Thoracic aorta (tissue), 2 donors: ENCODE measurements at places on chromosomes 13 and 19. TPM values are rescaled to one million over a fixed set of nuclear protein-coding genes. Genes with fewer than 3 reads are reported as not detected.

The NLRP7 gene
- not detected for total RNA-seq

GRCh38 chr19:17112700-17113099, 37.1 kb downstream of the MYO9B start:
- no peak overlapping the region for H3K4me3 ChIP-seq
- peak overlapping the region; percentile 71 for H3K27ac ChIP-seq
- no peak for DNase-seq
- no peaks in the 10 kb centered on the region for H3K27me3 ChIP-seq
- H3K36me3 ChIP-seq: peaks cover 8% of the 10 kb centered on the region
- H3K4me1 ChIP-seq: peaks cover 75% of the 10 kb centered on the region

The HOMER3 gene
- 100 TPM for total RNA-seq

GRCh38 chr19:18379803-18380747, 5.9 kb upstream of the GDF15 start:
- H3K27ac ChIP-seq: peak overlapping the region; percentile 75
- no peaks in the 10 kb centered on the region for H3K27me3 ChIP-seq
- DNase-seq: peak; percentile 86
- peaks cover 6% of the 10 kb centered on the region for H3K4me1 ChIP-seq
- H3K36me3 ChIP-seq: no peaks in the 10 kb centered on the region

DNA sequence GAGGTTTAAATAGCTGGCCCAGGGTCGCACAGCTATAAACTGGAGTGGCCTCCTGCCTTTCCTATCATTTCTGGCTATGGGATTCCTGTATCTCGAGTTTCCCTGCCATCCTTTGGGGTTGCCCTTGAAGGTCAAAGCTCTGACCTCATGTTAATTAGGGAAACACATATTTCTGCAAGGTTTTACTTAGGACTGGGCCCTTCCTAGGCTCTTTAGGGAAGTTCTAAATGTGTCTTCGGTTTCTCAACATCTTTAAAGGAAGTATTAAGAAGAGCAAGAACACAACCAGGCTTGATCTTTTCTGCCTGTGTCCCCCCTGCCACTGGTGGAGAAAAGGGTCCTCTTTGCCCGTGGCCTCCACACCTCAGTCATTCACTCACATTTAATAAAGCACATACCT, 10.8 kb downstream of the LCP1 start:
- no peaks in the 10 kb centered on the region for H3K27me3 ChIP-seq
- no peak overlapping the region for H3K27ac ChIP-seq
- no peak for DNase-seq
- H3K4me3 ChIP-seq: no peak overlapping the region
- no peaks in the 10 kb centered on the region for H3K4me1 ChIP-seq
- H3K36me3 ChIP-seq: no peaks in the 10 kb centered on the region

DNA sequence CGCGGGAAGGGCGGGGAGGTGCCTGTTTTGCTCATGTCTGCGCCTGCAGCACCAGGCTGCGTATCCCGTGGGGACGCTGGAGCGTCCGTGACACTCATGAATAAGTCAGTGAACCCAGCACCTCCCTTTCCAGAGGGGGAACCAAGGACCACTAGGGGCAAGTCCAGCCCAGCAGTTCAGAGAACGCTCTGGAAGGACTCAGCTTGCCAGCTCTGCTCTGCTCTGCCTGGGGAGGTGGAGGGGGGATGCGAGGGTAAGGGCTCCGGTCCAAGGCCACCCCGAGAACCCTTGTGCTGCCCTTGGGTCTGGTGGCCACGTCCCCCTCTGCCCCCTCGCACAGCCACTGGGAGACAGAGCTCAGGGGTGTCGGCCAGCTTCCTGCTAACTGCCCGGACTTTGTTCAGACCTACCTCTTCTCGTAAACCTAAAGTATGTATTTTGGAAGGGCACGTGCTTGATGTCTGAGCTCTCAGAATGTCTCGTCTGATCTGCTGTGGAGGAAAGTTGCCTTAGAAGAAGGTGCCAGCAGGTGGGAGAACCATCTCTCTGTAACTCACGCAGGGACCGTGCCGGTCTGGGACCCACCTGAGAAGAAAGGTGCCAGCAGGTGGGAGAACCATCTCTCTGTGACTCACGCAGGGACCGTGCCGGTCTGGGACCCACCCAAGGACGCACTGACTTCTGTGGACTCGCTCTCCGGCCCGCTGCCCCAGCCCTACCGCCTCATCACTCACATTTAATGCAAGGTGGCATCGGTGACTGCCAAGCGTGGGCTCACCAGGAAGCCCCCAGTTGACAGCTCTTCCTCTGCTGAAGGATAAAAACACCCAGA, 34.1 kb downstream of the TMEM255B start:
- no peak overlapping the region for H3K27ac ChIP-seq
- DNase-seq: no peak
- no peak overlapping the region for H3K4me3 ChIP-seq
- H3K4me1 ChIP-seq: no peaks in the 10 kb centered on the region

DNA sequence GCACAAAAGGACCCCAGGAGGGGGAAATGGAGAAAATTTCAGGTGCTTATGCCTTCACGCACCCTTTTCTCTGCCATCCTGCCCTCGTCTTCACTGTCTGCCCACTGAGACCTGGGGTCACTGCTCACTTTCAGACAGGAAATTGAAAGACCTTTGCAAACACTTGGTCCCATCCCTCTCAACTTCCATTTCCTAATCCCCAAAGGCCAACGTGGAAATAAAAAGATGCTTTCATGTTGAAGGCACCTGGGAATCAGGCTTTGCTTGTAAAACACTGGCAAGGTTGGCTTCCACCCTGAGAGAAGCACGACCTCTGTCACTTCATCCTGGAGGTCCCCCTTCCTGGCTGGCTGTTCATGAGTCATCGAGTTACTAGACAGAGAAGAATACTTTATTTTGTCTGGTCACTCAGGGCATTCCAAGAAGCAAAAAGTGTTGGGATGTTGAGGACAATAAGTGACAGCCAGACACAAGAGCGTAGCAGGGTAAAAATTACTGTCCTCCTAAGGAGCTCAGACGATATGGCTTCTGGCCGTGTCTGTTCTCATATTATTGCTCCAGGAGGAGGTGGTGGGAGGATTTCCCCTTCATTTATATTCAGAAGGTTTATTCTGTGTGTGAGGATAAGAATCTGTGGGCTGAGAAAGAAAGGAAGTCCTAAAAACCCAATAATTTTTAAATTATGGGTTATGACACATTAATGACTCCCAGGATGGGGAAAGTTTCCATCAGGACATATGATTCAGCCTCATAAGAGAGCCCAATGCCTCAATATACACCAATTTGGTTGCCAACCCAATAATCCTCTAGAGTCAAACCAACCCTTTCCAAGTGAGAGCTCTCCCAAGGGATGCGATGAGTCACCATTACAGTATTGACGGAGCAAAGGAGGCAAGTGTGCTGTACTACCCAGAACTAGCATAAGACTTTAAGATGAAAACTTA, 409.0 kb downstream of the COG6 start:
- H3K4me1 ChIP-seq: peaks cover 31% of the 10 kb centered on the region
- DNase-seq: peak; percentile 44
- H3K36me3 ChIP-seq: no peaks in the 10 kb centered on the region
- H3K27me3 ChIP-seq: no peaks in the 10 kb centered on the region
- no peak overlapping the region for H3K4me3 ChIP-seq

DNA sequence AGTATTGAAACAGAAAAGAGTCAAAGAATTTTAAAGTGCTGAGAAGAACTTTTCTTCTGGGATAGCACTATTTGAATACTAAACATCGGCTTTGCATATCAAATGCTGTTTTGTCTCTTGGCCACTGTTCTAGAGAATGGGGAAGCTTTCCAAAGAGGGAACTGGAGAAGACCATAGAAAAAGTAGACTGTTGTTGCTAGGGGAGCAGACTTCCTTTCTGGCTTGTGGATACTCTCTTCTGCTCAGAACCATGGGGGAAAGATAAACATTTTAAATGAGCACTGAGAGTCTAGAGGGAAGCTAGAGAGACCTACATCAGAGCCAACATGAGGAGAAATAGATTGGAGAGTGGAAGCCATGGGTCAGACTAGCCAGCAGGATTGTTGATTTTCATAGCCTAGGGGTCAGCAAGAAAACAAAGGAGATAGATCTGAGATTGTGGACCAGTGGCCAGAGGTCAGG, 315.7 kb downstream of the KCTD12 start:
- no peak for DNase-seq
- H3K27me3 ChIP-seq: no peaks in the 10 kb centered on the region
- H3K27ac ChIP-seq: no peak overlapping the region

- H3K4me3 ChIP-seq: no peak overlapping the region
- peaks cover 6% of the 10 kb centered on the region for H3K4me1 ChIP-seq
- H3K27me3 ChIP-seq: no peaks in the 10 kb centered on the region
- H3K36me3 ChIP-seq: no peaks in the 10 kb centered on the region
Measured at GRCh38 chr13:99197117-99197651, 3.5 kb upstream of the UBAC2 start.

DNA sequence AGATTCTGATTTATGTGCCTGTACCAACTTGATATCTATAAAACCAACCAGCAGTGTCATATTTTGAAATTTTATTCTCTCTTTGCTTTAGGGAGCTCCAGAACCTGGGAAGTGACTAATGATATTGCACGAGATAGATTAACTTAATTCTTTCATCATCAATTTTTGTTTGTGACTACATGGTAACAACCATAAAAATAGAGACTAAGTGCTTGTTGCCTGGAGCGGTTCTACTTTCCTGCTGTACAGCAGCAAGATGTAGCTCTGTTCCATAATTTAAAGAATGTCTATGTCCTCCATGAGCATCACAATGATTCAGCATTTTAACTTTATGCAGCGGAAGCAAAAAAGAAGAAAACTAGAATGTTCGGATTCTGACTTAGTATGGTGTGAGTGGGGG, 275.6 kb downstream of the KLF5 start:
- no peak overlapping the region for H3K27ac ChIP-seq
- no peaks in the 10 kb centered on the region for H3K27me3 ChIP-seq
- no peak for DNase-seq
- H3K4me1 ChIP-seq: peaks cover 12% of the 10 kb centered on the region

DNA sequence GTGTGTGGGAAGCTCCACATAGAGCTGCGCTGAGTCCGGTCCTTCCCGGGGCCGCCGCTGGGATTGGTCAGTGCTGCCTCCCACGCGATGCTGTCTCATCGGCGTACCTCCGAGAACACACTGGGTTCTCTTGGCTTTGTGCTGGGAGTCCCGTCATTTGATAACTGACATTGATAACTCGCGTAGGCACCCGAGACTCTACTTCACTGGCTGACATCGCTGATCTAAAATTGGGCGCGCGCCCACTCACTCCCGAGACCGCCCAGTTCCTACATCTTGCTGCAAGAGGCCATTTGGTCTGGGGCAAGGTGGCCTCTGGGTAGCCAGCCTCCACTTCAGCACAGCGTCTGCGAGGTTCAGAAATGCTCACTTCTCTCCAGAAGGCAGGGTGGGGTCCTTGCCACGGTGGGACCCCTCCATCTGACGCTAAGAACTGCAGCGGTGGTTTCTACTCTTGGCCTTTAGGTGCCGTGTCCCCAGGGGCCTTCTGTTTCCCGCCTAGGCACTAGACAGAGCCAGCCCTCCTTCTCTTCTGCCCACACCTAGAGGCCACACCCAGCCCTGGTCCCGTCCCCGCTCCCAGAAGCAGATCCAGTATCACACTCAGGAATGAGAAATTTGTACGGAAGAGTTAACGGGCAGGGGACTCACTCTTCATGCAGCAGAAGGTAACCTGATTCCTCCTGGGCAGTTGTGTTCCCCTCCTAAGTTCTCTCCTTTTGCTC, 40.7 kb upstream of the ATP11A start:
- H3K27ac ChIP-seq: no peak overlapping the region
- H3K4me3 ChIP-seq: no peak overlapping the region
- no peak for DNase-seq
- no peaks in the 10 kb centered on the region for H3K36me3 ChIP-seq
- H3K4me1 ChIP-seq: no peaks in the 10 kb centered on the region
- H3K27me3 ChIP-seq: no peaks in the 10 kb centered on the region

DNA sequence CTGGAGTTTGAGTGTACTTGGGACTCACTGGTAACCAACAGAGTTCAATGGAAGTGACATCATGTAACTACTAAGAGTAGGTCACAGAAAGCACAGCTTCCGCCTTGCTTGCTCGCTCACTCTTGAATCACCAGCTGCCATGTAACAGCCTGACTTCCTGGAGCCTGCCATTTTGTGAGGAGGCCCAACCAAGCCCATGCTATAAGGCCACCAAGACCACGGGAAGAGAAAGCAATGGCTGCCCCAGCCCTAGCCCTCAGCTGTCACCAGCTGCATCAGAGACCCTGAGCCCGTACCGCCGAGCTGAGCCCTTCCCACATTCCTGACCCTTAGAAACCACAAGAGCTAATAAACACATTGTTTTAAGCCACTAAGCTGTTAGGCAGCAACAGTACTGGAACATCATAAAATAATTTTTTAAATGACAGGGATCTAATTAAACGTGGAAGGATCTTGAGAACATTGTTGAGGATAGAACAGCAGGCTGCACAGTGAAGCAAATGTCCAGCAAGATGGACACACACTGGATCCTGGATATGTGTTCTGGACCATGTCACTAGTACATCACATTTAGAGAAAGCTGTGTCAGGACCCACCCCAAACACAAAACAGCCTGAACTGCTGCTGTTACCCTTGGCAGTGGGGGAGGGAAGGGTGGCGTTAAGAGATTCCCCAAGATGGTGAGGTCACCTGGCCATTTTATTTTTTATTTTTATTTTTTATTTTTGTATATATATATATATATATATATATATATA, 21.7 kb upstream of the LDLR start:
- H3K27ac ChIP-seq: no peak overlapping the region
- H3K4me3 ChIP-seq: no peak overlapping the region
- no peak for DNase-seq
- H3K4me1 ChIP-seq: no peaks in the 10 kb centered on the region
- no peaks in the 10 kb centered on the region for H3K27me3 ChIP-seq

DNA sequence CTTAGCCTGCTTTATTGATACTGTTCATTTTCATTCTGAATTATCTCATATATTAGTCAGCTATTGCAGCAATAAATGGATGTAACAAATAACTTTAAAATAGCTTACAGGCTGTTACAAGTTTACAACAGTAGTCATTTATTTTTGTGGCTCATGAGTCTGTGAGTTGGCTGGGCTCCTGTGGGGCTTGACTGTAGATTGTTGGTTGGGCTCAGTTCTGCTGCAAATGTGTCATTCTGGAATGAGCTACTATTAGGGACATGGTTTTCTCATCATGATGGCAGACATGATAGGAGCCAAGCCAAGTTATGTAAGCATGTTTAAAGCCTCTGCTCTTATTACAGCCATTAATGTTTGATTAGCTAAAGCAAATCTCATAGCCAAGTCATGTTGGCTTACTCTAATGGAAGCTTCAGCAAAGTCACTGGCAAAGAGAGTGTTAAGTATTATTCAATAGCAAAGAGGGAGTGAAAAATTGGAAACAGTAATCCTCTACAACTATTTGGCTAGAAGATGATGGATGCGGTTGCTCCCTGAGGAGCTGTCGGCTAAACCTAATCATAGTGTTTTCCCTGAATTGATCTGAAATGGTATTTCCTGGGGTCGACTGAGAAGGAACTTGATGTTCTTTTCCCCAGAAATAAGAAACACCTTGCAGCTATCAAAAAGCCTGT, 391.3 kb downstream of the TDRD3 start:
- no peak overlapping the region for H3K4me3 ChIP-seq
- no peaks in the 10 kb centered on the region for H3K4me1 ChIP-seq
- peak; percentile 17 for DNase-seq

DNA sequence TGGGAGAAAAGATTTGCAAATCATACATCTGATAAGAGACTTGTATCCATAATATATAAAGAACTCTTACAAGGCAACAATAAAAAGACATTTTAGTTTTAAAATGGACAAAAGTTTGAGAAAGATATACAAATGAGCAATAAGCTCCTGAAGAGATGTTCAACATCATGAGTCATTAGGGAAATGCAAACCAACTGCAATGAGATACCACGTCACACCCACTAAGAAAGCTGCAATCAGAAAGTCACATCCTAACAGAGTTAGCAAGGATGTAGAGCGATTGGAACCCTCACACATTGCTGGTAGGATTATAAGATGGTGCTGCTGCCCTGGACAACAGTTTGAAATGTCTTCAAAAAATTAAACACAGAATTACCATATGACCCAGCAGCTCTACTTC, 50.3 kb downstream of the GSX1 start:
- H3K4me1 ChIP-seq: no peaks in the 10 kb centered on the region
- no peak overlapping the region for H3K4me3 ChIP-seq
- H3K27ac ChIP-seq: no peak overlapping the region
- H3K36me3 ChIP-seq: no peaks in the 10 kb centered on the region
- DNase-seq: no peak
